ENCODE measurements at places on chromosomes 11 and 22. TPM values are rescaled to one million over a fixed set of nuclear protein-coding genes. Genes with fewer than 3 reads are reported as not detected.
A peak's percentile ranks its signal among the peaks of the same experiment; 100 is the strongest.

DNA sequence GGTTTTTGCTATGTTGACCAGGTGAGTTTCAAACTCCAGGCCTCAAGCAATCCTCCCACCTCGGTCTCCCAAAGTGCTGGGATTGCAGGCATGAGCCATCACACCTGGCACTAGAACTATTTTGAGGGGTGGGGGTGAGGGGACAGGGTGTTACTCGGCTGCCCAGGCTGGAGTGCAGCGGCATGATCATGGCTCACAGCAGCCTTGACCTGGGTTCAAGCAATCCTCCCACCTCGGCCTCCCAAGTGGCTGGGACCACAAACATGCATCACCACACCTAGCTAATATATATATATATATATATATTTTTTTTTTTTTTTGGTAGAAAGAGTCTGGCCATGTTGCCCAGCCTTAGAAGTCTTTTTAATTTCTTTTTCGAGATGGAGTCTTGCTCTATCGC is 17.1 kb upstream of the IFITM3 start:
- no peaks in the 10 kb centered on the region for H3K36me3 ChIP-seq
- peaks cover 2% of the 10 kb centered on the region for H3K4me1 ChIP-seq
- no peak overlapping the region for H3K27ac ChIP-seq

DNA sequence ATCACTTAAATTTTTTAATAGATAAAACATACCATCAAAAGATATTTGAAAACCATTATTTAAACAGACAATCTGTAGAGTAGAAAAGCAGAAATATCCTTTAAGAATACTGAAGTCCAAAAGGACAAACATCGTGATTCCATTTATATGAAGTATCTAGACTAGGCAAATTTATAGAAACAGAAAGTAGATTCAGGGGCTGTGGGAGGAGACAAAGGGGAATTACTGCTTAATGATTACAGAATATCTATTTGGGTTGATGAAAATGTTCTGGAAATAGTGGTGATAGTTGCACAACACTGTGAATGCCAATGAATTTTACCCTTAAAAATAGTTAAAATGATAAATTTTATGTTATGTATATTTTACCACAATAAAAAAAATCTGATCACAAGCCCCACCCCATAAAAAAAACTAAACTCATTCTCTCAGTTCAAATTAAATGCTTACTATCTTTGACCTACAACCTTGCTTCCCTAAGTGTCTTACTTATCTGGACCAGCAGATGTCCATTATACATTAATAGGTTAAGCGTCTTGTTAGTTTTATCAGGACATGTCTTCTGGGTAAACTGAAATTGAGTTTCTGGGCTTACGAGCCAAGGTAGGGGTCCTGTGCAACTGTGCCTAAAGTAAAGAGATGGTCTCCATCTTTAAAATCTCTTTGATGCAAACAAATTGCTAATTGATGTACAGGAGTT is 86.3 kb downstream of the FCHSD2 start:
- no peaks in the 10 kb centered on the region for H3K36me3 ChIP-seq
- no peak overlapping the region for H3K4me3 ChIP-seq
- DNase-seq = no peak
- peaks cover 3% of the 10 kb centered on the region for H3K4me1 ChIP-seq

- no peaks in the 10 kb centered on the region for H3K27me3 ChIP-seq
- H3K36me3 ChIP-seq = no peaks in the 10 kb centered on the region
- no peak overlapping the region for H3K27ac ChIP-seq
- H3K4me1 ChIP-seq = no peaks in the 10 kb centered on the region
- H3K4me3 ChIP-seq = no peak overlapping the region
Measured at GRCh38 chr11:81839016-81839415, 894.6 kb downstream of the FAM181B start.

Gene BIK
- total RNA-seq = 0.33 TPM

Gene GSTT2
- 0.19 TPM for total RNA-seq

DNA sequence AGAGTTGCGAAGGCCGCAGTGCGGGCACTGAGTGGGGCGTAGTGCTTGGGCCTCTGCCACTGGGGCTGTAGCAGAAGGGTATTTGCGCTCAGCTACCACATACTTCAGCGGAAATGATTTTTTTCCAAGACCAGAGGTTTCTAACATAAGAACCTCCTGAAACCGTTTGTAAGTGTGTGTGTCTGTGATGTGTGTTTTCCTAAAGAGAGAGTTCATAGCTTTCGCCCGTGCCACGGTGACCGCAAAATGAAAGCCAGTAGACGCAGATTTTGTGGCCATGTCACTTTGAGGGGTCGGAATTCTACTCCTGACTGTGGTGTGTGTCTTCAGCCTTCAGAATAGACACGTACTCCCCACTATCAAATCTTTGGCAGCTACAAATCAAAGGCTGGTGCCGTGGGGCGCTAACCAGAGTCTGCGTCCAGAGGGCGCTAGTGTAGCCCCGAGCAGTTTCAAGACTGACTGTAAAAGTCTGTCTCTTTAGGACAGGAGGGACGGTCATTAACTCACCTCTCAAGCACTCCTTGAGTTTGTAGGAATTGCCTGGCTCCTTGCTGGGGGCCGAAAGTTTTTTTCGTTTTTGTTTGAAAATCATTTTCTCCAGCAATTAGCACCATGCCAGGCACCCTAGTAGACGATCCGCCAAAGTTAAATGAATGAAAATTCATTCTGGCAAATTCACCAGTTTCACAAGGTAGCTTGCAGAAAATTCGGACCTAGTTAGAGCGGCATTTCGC is 2.5 kb upstream of the CALCA start:
- peak; percentile 51 for DNase-seq
- H3K4me3 ChIP-seq = no peak overlapping the region
- H3K4me1 ChIP-seq = peaks cover 30% of the 10 kb centered on the region
- H3K36me3 ChIP-seq = no peaks in the 10 kb centered on the region
- H3K27me3 ChIP-seq = peaks cover 10% of the 10 kb centered on the region

GRCh38 chr11:126113515-126113957 is 50.9 kb upstream of the CDON start:
- no peaks in the 10 kb centered on the region for H3K36me3 ChIP-seq
- peaks cover 36% of the 10 kb centered on the region for H3K4me1 ChIP-seq
- H3K27ac ChIP-seq = peak overlapping the region; percentile 86
- DNase-seq = no peak
- no peak overlapping the region for H3K4me3 ChIP-seq
- no peaks in the 10 kb centered on the region for H3K27me3 ChIP-seq

Gene TMEM123
- total RNA-seq = 140 TPM

Gene ENDOD1
- total RNA-seq = 6.6 TPM

- no peak overlapping the region for H3K4me3 ChIP-seq
- H3K27me3 ChIP-seq = no peaks in the 10 kb centered on the region
- no peaks in the 10 kb centered on the region for H3K4me1 ChIP-seq
- H3K36me3 ChIP-seq = no peaks in the 10 kb centered on the region
Measured at GRCh38 chr11:66457826-66458225, 8.9 kb upstream of the PELI3 start.

Gene ANO3
- total RNA-seq = 2.0 TPM

Gene MCHR1
- 1.5 TPM for total RNA-seq

DNA sequence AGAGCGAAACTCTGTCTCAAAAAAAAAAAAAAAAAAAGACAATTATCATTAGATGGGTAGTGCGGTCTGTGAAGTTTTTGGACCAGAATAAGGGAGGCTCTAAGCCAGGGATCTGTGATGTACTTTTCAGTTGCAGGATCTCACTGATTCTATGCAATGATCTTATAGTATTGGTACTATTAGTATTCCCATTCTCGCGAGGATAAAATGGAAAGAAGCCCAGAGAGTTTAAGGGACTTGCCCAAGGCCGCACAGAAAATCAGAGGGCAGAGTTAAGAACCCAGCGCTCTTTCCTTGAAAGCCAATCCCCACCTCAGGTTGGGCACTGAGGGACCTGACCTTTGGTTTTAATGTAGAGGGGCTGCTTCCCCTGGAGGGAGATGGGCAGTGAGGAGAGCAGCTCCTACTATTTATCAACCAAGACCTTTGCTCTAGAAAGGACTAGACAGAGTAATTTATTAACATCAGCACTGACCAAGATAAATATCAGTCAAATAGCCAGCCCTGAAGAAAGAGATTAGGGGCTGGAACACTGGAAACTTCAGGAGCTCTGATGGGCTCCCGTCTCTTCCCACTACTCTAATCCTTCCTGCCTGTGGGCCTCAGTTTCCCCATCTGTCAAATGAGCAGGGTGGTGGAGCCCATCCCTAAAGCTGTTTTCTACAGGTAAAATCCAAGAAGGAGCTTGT is 6.0 kb downstream of the NIPSNAP1 start:
- no peak for DNase-seq
- no peaks in the 10 kb centered on the region for H3K27me3 ChIP-seq
- H3K4me1 ChIP-seq = peaks cover 21% of the 10 kb centered on the region
- H3K4me3 ChIP-seq = peak overlapping the region; percentile 49

GRCh38 chr22:43241699-43242386 is 54.9 kb upstream of the TTLL12 start:
- peaks cover 26% of the 10 kb centered on the region for H3K4me1 ChIP-seq
- no peaks in the 10 kb centered on the region for H3K27me3 ChIP-seq
- no peak overlapping the region for H3K27ac ChIP-seq
- no peak for DNase-seq
- H3K4me3 ChIP-seq = no peak overlapping the region
- H3K36me3 ChIP-seq = no peaks in the 10 kb centered on the region

DNA sequence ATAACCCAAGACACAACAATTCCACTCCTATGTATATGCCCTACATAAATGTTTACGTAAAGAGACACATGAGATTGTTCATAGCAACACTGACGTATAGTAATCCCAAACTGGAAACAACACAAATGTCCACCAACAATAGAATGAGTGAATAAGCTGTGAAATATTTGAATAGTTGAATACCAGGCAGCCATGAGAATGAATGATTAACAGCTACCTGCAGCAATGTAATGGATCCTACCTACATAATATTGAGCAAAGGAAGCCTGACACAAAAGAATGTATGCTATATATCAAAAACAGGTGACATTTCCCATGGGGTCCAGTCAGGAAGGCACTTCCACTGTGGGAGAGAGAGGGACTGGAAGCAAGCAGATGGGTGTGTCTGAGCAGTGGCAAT is 92.8 kb upstream of the LINC01488 start:
- H3K4me3 ChIP-seq = no peak overlapping the region
- H3K4me1 ChIP-seq = no peaks in the 10 kb centered on the region
- no peaks in the 10 kb centered on the region for H3K36me3 ChIP-seq
- H3K27me3 ChIP-seq = no peaks in the 10 kb centered on the region

- no peak for DNase-seq
- no peaks in the 10 kb centered on the region for H3K4me1 ChIP-seq
- no peaks in the 10 kb centered on the region for H3K27me3 ChIP-seq
- H3K4me3 ChIP-seq = no peak overlapping the region
- no peaks in the 10 kb centered on the region for H3K36me3 ChIP-seq
- no peak overlapping the region for H3K27ac ChIP-seq
Measured at GRCh38 chr11:12445001-12445400, 67.6 kb downstream of the PARVA start.

DNA sequence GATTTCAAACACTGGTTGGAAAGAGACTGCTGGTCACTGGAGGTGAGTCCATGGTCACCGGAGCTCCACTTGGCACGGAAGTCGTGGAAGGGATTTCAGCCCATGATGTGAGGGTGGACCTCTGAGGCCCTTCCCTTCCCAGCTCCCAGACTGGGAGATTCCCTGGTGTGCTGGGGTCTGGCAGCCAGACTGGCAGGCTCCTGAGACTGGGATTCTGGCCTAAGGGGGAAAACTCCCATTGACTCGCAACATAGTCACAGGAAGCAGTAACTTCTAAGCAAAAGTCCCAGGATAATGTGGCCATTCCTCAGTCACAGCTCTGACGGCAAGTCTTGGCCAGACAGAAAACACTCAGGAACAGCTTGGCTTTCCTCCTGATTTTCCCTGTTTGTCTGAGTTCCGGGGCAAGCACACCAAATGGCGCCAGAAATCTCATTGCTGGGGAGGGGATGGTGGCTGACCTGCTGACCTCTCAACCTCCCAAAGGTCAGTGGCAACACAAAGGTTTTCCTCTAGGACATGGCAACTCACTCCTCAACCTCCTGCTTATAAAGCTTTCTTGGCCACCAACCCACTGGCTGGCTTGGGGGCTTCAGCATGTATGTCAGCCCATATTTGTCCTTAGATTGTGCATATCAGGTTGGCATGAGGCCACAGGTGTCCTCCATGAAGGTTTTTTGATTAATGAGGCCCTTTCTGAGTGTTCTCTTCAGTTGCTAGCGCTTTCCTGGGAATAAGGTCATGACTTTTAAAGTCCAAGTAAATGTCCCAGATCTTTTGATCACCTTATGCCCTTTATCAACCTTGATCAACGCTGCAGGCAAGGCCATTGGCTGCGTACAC is 99.5 kb downstream of the CCDC81 start:
- H3K4me1 ChIP-seq = no peaks in the 10 kb centered on the region
- H3K27me3 ChIP-seq = no peaks in the 10 kb centered on the region
- DNase-seq = no peak
- no peaks in the 10 kb centered on the region for H3K36me3 ChIP-seq
- no peak overlapping the region for H3K4me3 ChIP-seq
- H3K27ac ChIP-seq = peak overlapping the region; percentile 36
